ENCODE measurements at places on chromosomes 11 and 22.

DNA sequence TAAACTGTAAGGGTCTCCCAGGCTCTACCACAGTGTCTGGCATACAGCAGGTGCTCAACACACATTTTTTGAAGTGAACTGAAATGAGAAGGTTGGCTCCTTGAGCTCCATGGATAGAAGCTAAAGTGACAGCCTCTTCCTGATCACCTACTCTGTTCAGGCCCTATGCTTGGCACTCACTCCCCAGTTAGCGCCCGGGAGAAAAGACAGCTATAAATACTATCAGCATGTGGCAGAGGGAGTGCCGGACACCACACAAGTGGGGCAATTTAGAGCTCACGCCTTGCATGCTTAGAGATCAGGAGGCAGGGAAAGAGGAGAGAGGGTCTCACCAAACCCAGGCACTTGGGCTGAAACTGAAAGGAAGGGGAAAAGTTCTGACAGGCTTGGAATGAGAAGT lies 195.5 kb downstream of the BUD13 start:
- DNase-seq = no peak

- no peak for DNase-seq
Measured at GRCh38 chr11:112579282-112579681, 318.6 kb upstream of the PLET1 start.

GRCh38 chr11:66956689-66957290 lies 1.4 kb downstream of the PC start:
- no peak for DNase-seq

DNA sequence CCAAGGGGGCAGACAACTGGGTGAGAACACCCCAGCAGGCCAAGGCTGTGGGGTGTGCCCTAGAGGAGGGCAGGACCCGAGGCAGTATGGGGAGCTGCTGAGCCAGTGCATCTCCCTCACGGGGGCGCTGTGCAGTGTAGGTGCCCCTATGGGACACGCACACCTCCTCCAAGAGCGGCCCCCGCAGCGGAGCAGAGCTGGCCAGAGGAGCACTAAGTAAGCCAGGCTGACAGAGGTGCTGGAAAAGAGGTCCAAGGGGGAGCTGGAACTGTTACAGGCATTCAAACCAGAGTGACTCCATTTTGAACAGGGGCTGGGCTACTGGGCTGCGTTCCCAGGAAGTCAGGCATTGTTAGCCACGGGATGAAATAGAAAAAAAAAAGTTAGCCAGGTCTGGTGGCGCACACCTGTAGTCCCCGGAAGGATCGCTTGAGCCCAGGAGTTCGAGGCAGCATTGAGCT lies 41.8 kb downstream of the TST start:
- peak; percentile 49 for DNase-seq

DNA sequence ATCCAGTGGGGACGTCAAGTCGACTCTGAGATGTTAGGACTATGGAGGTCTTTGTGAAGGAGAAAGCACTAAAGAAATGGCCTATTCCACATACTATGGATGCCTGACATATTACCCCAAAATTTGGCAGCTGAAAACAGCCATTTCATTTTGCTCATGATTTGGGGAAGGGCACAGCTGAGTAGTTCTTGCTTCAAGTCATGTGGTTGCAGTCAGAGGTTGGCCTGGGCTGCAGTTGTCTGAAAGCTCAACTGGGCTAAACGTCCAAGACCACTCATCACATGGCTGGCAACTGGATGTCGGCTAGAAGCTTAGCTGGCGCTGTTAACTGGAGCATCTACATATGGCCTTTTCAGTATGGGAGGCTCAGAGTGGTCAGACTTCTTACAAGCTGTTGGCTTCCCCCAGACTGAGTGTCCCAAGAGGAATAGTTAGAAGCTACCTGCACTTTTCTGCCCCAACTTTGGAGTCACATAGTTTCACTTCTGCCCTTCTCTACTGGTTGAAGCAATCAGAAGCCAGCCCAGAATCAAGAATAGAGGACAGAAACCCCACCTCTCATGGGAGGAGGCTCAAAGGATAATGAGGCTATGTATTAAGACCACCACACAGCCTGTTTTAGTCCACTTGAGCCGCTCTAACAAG lies 14.1 kb downstream of the SLC35C1 start:
- DNase-seq = no peak

DNA sequence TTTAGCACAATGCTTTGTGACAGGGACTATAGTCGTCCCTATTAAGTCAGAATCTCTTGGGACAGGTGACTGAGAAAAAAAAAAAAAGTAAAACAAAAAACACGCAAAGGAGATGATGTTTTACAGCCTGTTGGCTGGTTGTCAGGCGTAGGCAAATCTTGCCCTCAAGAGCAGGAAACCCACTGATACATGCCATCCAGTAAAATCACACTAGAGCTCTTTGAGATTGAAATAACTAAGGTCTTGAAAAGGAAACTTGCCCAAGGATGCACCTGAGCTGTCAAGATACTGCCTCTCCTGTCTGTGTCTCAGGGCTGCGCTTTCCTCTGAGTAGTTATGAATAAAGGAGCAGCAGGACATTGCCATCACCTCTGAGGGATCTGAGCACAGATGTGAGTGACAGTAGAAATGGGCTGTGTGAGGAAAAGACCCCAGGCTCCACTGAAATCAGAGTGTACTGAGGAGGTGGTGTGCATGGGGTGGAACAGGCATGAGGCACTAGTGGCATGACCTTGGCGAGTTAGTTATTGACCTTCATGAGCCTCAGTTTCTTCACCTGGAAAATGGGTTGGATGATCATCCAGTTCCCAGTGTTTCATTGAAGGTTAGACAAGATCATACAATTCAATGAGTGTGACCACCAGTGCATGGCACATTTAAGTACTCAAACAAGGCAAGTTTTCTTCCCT lies 23.3 kb downstream of the MICAL2 start:
- DNase-seq = no peak

- no peak for DNase-seq
Measured at GRCh38 chr11:116721988-116722387, 50.8 kb downstream of the BUD13 start.
